Hepatocyte (in vitro differentiated cells): ENCODE measurements at places on chromosomes 6 and 20. TPM values are rescaled to one million over a fixed set of nuclear protein-coding genes. Genes with fewer than 3 reads are reported as not detected.

Gene PCNA
- polyA plus RNA-seq, result 38.0 and 47.2 TPM in 2 replicates

Gene KIAA1755
- 1.3 and 1.6 TPM in 2 replicates for polyA plus RNA-seq

Gene LY86
- polyA plus RNA-seq, result 0.60 and 0.82 TPM in 2 replicates

Gene TREM2
- 2.2 and 4.4 TPM in 2 replicates for polyA plus RNA-seq

Gene GINS1
- polyA plus RNA-seq, result 3.5 and 7.6 TPM in 2 replicates

Gene BPIFA1
- polyA plus RNA-seq, result not detected in 2 replicates

Gene TNFAIP3
- 141 and 164 TPM in 2 replicates for polyA plus RNA-seq

DNA sequence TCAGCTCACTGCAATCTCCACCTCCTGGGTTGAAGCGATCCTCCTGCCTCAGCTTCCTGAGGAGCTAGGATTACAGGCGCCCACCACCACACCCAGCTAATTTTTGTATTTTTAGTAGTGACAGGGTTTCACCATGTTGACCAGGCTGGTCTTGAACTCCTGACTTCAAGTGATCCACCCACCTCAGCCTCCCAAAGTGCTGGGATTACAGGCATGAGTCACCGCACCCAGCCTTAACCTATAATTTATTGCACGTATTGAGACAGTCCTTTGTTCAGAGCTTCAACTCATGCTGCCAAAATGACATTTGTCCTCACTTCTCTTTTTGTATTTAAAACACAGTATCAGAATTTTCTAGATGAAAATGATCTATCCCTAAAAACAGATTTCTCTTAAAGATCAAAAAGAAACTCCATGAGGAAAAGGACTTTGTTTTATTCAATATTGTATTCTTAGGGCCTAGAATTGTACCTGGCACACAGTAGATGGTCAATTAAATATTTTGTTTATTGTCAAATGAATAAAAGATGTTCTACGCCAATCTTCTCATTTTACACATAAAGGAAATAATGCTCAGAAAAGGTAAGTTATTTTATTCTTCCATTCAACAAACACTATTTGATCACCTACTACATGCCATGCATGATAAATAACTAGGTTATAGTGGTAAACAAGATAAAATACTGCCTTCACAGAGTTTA, 10.8 kb downstream of the SERAC1 start:
- no peak for DNase-seq

DNA sequence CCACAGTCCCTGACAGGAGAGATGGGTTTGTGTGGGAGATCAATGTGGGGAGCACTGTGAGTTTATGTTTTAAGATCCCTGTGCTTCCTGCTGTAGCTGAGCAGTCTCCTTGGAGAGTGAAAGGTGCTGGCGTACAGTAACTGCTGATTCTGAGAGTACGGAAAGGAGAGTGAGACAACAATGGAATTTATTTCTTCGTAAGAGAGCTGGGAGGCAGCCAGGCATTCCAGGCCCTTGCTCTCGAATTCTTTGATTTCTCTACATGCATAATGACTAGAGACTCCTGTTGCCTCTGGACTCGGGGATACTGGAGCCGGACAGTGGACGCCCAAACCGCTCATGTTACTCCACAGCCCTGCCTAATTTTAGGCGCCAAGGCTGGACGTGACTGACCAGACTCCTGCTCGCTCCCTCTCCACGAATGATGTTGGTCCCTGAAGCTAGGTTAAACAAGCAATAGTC, 131.0 kb upstream of the PHACTR1 start:
- DNase-seq, result no peak

- DNase-seq, result no peak
These were observed 13.0 kb downstream of the NCOA5 start for GRCh38 chr20:46076806-46077205.

DNA sequence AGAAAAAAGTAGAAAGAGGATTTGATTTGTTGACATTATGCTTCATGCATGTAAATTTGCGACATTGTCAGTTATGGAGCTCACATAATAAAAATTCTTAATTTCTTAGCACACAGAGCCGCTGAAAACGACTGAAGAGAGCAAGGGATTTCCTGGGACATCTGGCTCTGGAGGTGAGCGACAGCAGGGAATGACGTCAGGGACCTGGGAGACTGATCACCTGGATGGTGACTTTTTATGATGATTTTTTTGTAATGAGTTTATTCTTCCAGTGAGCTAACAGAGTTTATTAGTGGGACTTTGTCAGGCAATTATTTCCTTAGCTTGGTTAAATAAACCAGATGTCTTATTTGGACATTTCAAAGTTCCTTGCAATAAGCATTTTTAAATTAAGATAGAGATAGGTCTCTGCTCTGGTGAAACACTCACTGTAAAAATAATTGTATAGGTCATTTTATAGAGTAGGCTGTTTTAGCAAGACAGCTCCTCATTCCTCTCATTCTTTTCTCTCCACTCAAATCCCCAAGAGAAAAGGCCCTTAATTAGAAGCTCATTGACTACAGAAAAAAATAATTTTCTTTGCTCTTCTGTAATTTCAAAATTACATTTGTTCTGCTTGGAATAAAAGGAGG, 19.4 kb downstream of the TMEM200A start:
- DNase-seq, result peak; percentile 60

DNA sequence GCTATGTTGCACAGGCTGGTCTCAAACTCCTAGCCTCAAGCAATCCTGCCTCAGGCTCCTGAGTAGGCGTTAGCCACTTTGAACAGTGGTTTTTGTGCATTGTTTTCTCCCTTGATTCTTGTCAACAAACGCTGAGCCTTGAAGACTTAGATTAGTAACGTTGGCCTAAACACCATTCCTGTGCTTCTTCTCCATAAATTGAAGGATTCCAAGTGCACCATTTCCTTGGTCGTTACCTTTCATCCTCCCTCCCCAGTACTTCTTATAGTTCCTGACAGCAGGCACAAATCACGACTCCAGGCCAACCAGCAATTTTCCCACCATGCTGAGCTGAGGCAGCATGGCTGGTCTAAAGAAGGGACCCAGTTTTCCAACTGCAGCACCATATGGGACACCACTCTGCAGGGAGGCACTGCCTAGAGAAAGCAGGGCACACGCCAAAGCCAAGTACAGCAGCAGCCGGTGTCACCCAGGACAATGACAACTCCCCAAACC, 8.9 kb downstream of the RPS10 start:
- DNase-seq, result no peak

DNA sequence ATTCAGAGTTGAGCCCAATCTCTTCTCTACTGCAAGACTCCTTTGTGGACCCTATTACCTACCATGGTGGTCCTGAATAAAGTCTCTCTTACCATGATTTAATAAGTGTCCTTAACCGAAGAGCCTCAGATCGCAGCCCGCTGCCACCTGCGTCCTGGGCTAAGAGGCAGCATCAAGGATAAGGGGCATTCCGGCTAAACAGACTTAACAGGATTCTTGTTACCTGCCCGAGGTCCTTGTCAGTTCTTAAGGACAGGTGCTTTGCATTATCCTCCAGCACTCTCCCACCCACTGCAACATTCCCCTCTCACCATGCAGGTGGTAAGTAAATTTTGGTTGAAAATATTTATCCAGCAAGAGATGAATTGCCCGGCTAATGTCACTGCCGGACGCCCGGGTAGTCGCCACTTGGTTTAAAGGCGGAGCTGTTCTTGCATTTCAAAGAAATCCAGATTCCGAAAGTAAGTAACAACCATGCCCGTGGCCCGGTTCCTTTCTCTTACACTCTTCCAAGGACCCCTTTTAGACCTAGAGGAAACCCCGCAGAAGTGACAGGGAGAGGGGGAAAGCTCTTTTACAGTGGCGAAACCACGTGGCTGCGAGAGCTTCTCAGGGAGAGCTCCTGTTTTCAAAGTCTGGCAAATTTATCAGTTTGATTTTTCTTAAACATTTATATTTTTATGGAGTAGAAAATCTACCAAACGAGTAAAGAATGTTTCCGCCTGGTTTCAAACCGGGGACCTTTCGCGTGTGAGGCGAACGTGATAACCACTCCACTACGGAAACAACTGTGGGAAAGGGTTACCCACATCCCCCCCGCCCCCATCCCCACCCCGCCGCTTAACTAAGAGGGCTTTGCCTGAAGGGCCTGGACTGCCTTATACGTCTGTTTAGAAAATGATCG, 41.9 kb upstream of the PRSS16 start:
- DNase-seq, result peak; percentile 43

DNA sequence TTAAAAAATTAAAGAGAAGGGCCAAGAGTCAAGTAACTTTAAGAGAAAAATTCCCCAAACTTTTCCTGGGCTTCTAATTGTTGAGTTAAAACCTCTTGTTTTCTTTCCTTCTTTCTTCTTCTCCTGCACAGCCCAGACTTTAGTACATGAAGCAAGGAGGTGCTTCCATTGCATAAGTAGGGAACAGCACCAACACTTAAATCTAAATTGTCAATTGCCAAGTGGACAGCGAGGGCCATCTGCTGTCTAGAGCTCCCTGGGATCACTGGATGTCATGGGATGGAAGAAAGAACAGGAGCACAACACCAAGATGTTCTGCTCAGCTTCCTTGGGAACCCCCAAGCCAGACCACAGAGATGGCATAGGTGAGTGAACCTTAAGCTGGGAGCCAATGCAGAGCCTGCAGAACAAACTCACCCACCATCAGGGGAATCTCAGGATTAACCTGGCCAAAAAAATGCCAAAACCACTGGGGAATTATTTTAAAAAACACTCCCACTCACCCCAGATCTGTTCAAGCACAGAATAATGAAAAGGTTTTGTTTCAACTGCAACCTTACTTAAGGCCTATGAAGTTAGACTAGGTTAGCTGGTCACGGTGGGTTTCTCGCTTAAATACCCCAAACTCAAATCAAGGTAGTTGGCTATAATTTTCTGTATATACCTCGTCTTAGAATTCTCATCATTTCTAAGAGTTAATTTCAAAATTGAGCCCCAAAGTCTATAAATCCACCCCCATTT, 67.8 kb downstream of the TNFRSF21 start:
- no peak for DNase-seq

GRCh38 chr6:130933712-130934200, 106.5 kb downstream of the SMLR1 start:
- DNase-seq, result peak; percentile 17

GRCh38 chr20:44467289-44467883, 8.3 kb upstream of the TTPAL start:
- peak; percentile 44 for DNase-seq

DNA sequence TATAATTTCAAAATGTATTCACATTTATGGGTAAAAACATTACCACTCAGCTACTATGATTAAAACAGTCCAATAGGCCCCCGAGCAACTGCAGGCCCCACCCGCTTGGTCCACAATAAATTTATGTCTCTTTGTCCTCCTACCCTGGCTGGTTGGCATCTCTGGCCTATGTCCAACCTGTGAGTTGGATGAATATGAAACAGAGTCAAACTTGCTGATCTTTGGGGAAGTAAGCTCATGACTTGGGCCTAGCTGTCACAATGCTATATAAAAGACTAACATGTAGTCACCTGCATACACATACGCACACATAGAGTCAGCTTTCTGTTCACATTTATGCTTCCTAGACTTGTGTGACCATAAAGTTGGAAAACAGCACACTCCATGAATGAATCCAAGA, 20.5 kb downstream of the MAP7 start:
- no peak for DNase-seq

- DNase-seq, result no peak
These were observed 287.7 kb downstream of the ALDH8A1 start for GRCh38 chr6:134662077-134662700.

GRCh38 chr6:63452125-63452524, 120.2 kb upstream of the LOC128125822 start:
- peak; percentile 65 for DNase-seq

DNA sequence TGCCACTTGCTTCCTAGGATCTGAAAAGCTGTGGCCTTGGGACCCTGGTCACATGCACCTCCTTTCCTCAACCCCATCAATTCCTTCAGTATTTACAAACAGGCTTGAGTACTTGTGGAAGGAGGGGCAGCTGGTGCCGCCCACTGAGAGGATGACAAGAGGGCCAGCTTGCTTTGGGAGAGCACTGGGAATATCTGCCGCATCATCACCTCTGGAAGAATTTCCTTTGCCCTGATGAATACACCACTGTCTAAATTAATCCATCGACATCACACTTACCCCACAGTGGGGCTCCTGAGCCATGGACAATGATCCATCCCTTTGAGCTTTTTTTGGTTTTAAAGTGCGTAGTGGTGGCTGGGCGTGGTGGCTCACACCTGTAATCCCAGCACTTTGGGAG, 25.9 kb downstream of the TBC1D20 start:
- DNase-seq, result no peak

GRCh38 chr20:40563296-40563950, 125.6 kb downstream of the MAFB start:
- peak; percentile 44 for DNase-seq

- no peak for DNase-seq
These were observed 37.5 kb downstream of the SNX9 start for GRCh38 chr6:157860505-157860991.

DNA sequence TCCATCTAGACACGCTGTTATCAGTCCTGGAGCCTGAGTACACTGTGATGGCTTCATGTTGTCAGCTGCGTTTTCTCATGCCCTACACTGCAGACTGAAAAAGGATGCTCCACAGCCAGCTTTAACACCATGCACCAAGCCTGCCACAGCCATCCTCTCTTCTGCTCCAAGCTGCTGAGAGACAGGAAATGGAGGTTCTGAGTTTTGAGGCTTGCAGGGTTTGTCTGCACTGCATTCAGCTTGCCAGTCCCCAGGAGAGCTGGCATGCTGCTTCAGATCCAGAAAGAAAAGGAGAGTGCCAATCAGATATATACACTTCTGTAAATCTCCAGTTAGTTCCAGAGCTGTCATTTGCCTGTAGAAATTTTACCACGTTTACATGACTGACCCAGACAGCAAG, 550.7 kb upstream of the FLRT3 start:
- DNase-seq, result no peak

GRCh38 chr6:43789447-43789846, 19.4 kb downstream of the VEGFA start:
- no peak for DNase-seq

- no peak for DNase-seq
These were observed 54.1 kb downstream of the CDS2 start for GRCh38 chr20:5180933-5181332.

GRCh38 chr6:41171908-41172307, 9.0 kb upstream of the TREM2 start:
- DNase-seq, result no peak

DNA sequence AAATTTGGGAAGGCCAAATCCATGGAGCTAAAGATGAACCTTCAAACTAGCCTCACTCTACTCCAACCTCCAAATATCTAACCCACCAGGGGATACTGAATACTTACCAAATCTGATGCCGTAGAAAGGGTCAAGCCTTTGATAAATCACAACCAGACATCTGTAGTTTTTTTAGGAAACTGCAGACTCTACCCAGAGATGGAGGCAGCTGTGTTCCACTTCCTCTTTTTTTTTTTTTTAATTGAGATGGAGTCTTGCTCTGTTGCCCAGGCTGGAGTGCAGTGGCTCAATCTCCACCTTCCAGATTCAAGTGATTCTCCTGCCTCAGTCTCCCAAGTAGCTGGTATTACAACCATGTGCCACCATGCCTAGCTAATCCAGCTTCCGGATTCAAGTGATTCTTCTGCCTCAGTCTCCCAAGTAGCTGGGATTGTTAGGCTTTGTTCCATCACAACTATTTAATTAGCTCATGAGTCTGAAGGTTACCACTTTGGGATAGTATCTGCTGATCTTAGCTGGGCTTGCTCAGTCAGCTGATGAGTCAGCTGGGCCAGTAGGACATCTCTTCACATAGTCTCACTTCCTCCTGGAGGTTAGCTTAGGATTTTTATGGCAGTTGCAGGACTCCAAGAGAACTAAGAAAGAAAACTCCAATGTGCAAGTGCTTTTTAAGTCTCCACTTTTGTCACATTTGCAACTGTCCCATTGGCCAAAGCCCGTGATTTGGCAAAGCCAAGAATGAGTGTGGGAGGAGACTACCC, 13.3 kb downstream of the FRK start:
- peak; percentile 43 for DNase-seq

GRCh38 chr6:129141499-129141898, 258.6 kb downstream of the LAMA2 start:
- no peak for DNase-seq
